Fibroblast of skin of left quadriceps (primary cell): ENCODE measurements at places on chromosomes 13 and 19.

GRCh38 chr19:15584095-15584494 is 30.9 kb upstream of the CYP4F8 start:
- no peak for DNase-seq

DNA sequence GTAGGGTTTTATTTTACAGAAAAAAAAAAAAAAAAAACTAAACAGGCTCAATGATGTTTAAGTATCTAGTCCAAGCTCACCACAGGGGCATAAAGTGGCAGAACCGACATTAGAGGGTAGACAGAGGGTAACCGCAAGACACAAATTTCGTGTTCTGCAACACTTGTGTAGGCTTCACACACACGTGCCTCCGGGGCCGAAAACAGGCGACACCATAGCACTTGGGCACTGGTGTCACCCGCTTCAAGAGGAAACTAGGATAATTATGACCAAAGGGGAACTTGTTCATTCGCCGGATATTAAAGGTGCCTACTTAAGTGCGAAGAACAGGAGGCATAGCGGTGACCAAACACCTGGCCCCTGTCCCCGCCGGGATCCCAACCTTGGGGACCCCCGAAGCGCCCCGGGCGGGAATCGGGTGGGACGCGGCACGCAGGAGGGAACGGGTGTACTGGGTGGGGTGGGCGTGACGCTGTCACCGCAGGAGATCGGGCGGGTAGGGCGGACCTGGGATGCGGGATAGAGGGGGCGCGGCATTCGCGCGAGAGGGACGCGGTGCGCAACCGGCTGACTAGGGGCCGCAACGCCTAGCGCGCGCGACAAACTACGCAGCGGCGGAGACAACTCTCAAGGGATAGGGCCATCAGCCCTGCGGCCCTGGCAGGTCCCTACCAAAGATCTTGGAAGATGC is 558 bp downstream of the MZT1 start:
- DNase-seq, result no peak

DNA sequence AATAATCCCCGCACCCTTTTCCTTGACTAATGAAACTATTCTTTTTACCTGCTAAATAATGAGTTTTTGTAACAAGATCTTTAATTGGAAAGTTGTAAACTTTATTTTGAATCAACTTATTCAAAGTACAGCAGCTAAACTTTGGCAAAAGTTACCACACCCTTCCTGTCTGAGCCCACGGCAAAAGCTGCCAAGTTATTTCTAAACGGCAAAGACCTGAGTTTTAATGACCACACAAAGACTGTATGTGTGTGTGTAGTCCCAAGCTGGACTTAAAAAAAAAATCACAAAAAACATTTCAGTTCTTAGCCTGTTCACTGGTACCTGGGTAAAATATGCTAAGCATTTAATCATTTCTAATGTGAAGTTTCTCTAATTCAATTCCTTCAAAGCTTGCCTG is 60.7 kb downstream of the ZAR1L start:
- DNase-seq, result no peak

DNA sequence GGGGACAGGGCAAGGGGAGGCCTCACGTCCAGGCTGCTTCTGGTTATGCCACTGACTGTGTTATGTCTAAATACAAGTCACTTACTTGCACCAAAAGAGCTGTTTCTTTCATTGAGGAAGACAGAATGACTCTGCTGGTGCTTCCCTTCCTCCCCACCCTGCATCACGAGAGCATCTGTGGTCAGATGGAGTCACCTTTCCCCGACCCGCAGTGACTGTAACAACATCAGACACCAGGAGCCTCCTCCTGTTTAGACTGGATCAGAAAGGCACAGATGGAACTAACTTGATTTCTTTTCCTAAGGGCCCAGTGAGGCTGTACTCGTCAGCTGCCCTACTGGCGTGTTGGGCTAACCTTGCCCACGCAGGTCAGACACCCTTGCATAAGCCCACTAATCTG is 90.3 kb upstream of the ZNF536 start:
- no peak for DNase-seq

GRCh38 chr19:14117668-14118164 is at the start of gene PRKACA:
Gene PRKACA, minus strand, starts transcription at chr19:14117762. Its CDS starts 215 bp downstream, at chr19:14117547.
- peak; percentile 97 for DNase-seq

DNA sequence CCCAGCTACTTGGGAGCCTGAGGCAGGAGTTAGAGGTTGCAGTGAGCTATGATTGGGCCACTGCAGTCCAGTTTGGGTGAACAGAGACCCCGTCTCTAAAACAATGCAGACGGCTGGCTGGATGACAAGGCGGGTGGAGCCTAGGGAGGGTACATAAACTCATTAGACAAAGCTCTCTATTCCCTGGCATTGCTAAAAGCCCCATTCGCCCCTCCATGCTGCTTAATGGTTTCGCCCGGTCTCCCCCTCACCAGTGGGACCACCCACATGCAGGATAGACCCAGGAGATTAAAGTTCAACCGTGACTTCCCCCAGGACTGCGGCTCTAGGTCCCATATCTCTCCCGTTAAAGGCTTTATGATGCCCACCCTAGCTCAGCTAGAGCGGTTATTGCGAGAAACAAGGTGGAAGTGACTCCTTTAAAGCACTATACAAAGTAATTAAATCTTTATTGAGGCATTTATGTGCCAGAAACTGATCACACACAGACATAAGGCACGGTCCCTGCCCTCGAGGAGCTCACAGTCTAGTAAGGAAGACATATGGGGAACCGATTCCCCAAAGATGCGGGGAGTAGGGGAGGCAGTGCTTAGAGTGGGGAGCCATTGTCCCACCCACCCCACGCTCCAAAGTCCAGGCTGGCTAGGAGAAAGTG is 4.9 kb downstream of the LYPD3 start:
- no peak for DNase-seq

GRCh38 chr13:74838096-74838495 is 643.9 kb downstream of the TBC1D4 start:
- no peak for DNase-seq

DNA sequence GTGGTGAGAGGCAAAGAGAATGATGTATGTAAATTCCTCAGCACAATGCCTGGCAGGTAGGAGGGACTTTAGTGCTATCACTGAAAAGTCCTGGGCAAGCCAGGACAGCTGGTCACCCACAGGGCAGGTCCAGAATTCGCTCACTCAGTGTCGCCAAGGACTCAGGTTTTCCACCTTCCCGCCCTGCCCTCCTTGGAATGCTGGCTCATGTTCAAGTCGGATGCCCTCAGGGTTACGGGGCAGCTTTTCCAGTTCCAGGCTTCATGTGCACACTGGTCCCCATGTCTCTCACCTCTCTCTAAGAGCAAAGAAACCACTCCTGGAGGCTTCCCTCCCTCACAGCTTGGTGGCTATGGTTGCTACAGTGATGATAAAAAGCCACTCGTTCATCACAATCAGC is 24.8 kb upstream of the NAXD start:
- no peak for DNase-seq

- no peak for DNase-seq
Measured at GRCh38 chr13:81138353-81138980, 797.5 kb upstream of the SPRY2 start.

- DNase-seq, result no peak
Measured at GRCh38 chr19:48511800-48512503, at the start of gene LMTK3. Gene LMTK3, minus strand, starts transcription at chr19:48511835. Its CDS starts 259 bp downstream, at chr19:48511576.

GRCh38 chr13:51728972-51729371 is 75.0 kb downstream of the DHRS12 start:
- DNase-seq, result peak; percentile 61
